ENCODE measurements at places on chromosomes 12 and 14.
A peak's percentile ranks its signal among the peaks of the same experiment; 100 is the strongest.

DNA sequence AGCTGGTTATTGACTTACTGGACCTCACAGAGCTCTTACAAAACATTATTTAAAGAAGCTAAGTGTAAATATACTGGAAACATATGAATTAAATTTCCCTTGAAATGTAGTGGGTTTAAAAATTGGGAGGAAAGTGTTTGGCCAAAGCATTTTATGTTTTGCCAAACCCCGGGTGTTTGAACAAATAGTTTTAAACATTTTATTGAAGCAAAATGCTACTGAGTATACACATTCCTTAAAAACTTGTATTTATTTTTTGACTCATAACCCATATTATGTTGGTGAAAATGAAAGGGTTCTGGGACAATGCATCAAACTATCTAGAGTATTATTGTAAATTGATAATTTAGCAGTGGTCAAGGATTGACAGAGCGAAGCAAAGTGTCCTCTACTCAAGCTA, 1048.5 kb downstream of the SLC6A15 start:
- DNase-seq: no peak

DNA sequence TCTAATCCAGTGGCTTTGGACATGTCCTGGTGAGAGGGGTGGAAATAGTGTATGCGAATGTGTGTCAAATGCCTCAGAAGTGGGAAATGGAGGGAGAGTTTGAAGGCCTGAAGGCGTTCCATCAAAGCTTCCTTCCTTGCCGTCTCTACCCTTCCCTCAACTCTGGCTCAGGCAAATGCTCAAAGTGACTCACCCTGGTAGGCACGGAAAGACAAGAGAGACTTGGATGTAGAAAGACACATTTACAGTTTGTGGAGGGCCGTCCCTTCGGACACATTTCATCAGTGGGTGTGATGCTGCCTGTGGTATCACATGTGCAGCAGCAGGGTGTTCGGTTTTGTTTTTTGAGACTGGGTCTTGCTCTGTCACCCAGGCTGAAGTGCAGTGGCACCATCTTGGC, 36.7 kb downstream of the CHST11 start:
- no peak for DNase-seq

DNA sequence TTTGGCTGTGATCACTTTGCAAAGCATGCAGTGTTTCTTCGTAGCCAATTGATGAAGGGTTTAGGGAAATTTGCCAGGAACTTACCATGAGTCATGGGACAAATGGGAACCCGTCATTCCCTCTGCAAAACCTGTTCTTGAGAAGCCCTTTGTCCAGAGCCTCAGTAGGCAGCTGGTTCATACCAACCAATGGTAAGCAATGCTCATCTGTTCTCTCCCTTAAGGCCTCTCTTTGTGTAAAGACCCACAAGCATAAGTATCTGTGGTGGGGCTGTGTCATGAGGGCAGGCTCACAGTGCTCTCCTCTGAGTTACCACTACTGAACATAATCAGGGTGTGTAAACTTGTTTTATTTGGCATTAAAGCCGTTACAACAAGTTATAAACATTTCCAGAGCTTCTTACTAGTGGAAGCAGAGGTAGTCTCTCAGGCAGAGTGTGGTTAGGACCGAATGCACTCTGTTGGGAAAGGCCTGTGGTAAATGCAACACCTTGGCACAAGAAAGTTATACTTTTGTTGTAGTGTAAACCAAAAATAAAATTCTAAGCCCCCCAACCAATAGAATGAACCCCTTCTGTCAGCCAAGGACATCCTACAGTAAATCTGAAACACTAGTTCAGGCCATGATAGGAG, 119.8 kb downstream of the SINHCAF start:
- DNase-seq: no peak

GRCh38 chr12:82363990-82364389, 5.7 kb downstream of the METTL25 start:
- no peak for DNase-seq

GRCh38 chr12:13171921-13172859, 24.3 kb upstream of the EMP1 start:
- DNase-seq: no peak

- DNase-seq: no peak
Observed at GRCh38 chr12:52266514-52266913, 7.9 kb upstream of the KRT86 start.

DNA sequence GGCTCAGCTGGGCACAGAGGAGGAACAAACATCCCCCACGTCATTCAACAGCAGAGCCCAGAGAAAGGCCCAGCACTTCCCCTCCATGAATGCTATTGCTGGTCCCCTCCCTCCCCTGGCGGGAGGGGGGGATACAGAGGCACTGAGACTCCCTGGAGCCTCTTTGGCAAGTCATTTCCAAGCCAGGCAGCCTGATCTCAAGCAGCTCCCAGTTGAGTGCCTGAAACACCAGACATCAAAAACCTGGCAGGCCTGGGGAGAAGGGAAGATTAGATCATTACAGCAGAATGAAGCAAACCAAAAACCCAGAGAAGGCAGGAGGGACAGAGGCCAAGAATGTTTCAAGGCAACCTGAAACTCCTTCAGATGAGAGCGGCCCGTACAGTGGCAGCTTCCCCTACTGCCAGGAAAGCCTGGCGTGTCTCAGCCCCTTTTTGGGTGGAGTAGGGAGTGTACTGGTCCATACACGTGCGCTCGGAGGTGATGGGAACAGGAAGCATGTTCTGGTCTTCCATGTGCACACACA, 92.1 kb downstream of the LRRC74A start:
- DNase-seq: no peak

- DNase-seq: no peak
Observed at GRCh38 chr14:24597403-24597802, 12.1 kb downstream of the GZMH start.

DNA sequence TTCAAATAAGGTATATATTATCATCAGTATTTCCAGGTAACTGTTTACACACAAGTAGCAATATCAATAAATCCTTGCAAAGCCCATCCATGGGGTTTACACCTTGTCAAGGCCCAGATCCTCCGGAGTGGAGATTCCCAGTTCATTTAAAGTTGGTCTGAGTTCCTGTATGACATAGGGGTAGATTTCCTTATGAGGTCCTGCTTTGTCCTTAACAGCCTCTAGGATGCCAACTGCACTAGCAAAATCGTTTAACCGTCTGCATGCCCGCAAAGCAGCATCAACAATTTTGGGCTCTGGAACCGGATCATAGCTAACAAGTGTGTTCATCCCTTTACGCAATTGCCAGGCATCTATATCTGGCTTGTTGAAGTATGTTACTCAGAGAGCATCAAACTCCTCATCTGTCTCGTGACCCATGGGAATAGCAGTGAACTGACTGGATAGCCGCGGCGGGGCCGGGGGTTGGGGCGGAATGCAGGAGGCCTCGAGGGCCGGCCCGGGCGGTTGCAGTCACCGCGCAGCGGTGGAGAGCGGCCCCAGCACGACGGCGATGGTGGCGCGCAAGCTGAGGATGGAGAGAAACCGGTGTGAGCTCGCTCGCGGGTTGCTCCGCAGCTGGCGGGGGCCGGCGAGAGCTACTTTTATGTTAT, 30.6 kb upstream of the FBXO34 start:
- no peak for DNase-seq

DNA sequence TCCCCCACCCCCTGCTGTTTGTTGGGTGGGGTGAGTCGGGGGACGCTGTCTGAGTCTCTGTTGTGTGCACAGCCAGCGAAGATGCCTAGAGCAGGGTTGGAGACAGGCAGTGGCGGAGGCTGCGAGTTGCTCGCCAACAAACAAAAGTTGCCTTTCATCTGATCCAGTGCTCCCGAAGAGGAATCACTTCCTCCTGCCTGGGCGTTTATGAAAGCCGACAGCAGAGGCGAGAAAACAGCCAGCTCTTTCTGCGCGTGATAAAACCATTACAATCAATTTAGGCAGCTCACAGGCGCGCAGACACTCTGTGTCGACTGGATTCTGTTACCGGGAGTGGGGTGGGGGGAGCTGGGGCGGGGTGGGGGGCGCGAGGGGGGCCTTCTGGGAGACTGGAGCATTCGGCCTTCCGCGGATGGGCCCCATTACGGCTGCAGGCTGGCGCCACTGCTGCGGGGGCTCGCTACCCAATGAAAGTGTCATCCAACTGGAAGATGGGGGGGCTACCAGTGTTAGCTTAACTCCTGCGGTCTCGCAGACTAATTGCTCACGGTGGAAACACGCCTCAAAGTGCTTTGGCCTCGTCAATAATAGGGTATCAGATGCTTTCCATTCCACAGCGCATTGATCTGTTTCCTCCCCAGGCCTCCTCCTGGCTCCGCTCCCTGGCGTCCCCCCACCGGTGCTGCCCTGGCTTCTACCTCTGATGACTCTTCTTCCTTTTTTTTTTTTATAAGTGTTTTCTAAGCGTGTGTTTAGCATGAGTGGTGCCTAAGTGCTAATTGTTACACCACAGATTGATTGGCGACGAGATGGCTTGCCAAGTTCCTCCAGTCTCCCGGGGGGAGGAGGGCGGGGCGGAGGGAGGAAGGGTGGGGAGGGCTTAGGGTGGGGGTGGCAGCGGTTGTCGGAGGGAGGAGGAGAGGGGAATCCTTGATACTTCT, 678.4 kb downstream of the MED13L start:
- no peak for DNase-seq

GRCh38 chr12:121781998-121782979, 11.2 kb downstream of the RHOF start:
- no peak for DNase-seq

- no peak for DNase-seq
Observed at GRCh38 chr14:20707622-20708021, 19.1 kb downstream of the ANG start.

- no peak for DNase-seq
Observed at GRCh38 chr14:61106271-61106958, 125.4 kb downstream of the SLC38A6 start.

GRCh38 chr14:37559386-37559785, 35.7 kb downstream of the FOXA1 start:
- no peak for DNase-seq

- no peak for DNase-seq
Observed at GRCh38 chr12:12181511-12181910, 85.3 kb downstream of the LRP6 start.

DNA sequence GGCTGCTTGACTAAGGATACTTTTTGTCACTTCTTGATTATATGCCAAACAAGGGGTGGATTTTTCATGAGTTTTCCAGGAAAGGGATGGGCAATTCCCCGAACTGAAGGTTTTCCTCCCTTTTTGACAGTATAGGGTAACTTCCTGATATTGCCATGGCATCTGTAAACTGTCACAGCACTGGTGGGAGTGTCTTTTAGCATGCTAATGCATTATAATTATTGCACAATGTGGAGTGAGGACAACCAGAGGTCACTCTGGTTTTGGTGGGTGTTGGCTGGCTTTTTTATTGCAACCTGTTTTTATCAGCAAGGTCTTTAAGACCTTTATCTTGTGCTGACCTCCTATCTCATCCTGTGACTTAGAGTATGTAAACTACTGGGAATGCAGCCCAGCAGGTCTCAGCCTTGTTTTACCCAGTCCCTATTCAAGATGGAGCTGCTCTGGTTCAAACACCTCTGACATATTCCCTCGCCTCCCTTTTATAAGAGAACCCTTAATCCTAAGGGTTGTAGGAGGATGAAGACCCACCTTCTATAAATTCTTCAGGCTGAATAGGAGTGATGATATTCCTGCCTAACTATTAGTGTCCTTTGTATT, 471.2 kb downstream of the ATP23 start:
- no peak for DNase-seq

DNA sequence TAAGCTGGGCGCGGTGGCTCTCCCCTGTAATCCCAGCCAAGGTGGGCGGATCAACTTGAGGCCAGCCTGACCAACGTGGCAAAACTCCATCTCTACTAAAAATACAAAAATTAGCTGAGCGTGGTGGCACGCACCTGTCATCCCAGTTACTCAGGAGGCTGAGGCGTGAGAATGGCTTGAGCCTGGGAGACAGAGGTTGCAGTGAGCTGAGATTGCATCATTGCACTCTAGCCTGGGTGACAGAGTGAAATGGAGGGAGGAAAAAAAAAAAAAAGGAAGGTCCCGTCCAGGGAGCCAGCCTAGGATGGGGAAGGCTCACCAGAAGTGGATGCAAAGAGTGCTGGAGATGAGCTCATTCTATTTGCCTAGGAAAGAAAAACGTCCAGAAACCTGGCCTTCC, 1.9 kb upstream of the CD27 start:
- no peak for DNase-seq

- DNase-seq: no peak
Observed at GRCh38 chr14:62691647-62692489, 353.4 kb downstream of the KCNH5 start.

- DNase-seq: no peak
Observed at GRCh38 chr12:5154091-5154490, 110.4 kb downstream of the KCNA5 start.

- no peak for DNase-seq
Observed at GRCh38 chr12:25730489-25731349, 177.6 kb upstream of the LMNTD1 start.

GRCh38 chr14:106790189-106791036, 1264.0 kb downstream of the TMEM121 start:
- DNase-seq: peak; percentile 76

- no peak for DNase-seq
Observed at GRCh38 chr14:96062506-96062905, 23.3 kb downstream of the C14orf132 start.

DNA sequence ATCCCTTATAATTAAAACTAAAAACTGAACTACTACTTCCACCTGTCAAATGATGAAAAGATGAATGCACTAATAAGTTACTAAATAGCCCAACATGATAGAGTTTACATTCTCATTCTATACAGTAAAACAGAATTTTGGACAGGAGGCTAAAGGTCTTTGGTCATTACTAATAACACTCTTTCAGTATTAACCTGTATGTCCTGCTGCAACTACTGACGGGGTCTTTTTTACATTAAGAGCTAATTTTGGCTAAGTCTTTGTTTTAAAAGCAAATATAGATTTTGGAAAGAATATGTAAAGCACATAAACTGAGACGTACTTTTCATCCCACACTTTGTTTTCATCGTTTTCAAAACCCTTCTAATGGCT, 175.4 kb upstream of the CDKN3 start:
- DNase-seq: no peak

DNA sequence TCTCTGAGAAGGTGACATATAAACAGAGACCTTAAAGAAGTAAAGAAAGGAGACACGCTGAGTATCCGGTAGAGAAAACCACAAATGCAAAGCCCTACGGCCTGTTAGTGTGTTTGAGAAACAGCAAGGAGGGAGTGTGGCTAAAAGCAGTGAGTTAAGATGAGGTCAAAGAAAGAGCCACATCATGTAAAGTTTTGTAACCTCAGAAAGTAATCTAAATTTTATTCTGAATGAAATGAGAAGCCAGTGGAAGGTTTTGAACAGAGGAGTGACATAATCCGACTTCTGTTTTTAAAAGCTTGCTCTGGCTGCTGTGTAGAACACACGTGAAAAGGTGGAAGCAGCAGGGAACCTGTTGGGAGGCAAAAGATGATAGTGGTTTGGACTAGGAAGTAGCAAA, 32.6 kb downstream of the PPP2R5E start:
- DNase-seq: no peak
